ENCODE measurements at places on chromosomes 7 and 10. TPM values are rescaled to one million over a fixed set of nuclear protein-coding genes. Genes with fewer than 3 reads are reported as not detected.

The ASCC1 gene
- total RNA-seq = 31.6 TPM

GRCh38 chr10:14536241-14537213, 205.8 kb upstream of the FRMD4A start:
- DNase-seq = no peak
- no peaks in the 10 kb centered on the region for H3K27me3 ChIP-seq
- peaks cover 16% of the 10 kb centered on the region for H3K4me1 ChIP-seq
- H3K36me3 ChIP-seq = peaks cover 1% of the 10 kb centered on the region
- no peak overlapping the region for H3K27ac ChIP-seq

GRCh38 chr7:100621554-100621953, 9.2 kb downstream of the MOSPD3 start:
- H3K4me3 ChIP-seq = no peak overlapping the region
- peaks cover 7% of the 10 kb centered on the region for H3K4me1 ChIP-seq
- no peaks in the 10 kb centered on the region for H3K27me3 ChIP-seq
- DNase-seq = no peak
- H3K27ac ChIP-seq = no peak overlapping the region

The KNDC1 gene
- 0.72 TPM for total RNA-seq

The PILRA gene
- total RNA-seq = 0.92 TPM

The PRF1 gene
- total RNA-seq = not detected

The NEUROD6 gene
- total RNA-seq = not detected

DNA sequence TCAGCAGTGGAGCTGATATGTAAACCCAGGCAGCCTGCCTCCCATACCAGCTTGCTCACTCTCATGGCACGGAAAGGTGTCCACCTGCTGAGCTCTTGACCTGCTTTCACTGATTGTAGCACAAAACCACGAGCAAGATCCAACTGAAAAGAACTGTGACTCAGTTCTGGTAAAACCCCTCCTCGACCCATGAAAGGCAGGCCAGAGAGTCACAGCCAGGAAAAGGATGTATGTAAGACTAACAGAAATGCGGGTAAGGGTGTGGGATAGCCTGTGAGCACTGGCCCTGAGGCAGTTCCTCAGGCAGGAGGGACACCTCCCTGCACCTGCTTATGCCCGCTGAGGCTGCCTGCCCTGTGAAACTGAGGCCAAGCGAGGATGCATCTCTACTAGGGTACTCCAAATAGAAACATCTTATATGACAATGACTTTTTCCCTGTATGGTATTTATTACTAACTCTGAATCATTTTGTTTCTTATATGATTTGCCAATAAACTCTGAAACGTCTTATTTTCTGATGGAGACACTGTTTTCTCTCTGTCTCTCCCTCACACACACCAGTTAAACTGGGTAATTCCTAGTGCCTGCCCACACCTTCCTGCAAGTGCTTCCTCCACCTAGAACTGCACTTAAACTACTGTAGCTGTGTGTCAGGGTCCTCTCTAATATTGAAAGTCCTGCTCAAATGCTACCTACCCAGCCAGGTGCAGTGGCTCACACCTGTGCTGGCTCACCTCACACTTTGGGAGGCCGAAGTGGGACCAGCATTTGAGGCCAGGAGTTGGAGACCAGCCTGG, 73.3 kb upstream of the GHITM start:
- no peaks in the 10 kb centered on the region for H3K36me3 ChIP-seq
- no peak overlapping the region for H3K27ac ChIP-seq
- DNase-seq = no peak
- H3K4me3 ChIP-seq = no peak overlapping the region

The PLEKHS1 gene
- not detected for total RNA-seq

- no peaks in the 10 kb centered on the region for H3K27me3 ChIP-seq
- H3K36me3 ChIP-seq = no peaks in the 10 kb centered on the region
- H3K27ac ChIP-seq = peak overlapping the region; percentile 5
- H3K4me1 ChIP-seq = peaks cover 22% of the 10 kb centered on the region
These were observed 79.9 kb downstream of the COL26A1 start for GRCh38 chr7:101442426-101443070.

The FAM241B gene
- total RNA-seq = 13.7 TPM

- peaks cover 17% of the 10 kb centered on the region for H3K27me3 ChIP-seq
- no peak overlapping the region for H3K27ac ChIP-seq
- DNase-seq = no peak
These were observed 59.7 kb downstream of the GPR85 start for GRCh38 chr7:113026941-113027340.

The PDZD8 gene
- total RNA-seq = 40.5 TPM

- no peaks in the 10 kb centered on the region for H3K4me1 ChIP-seq
- H3K4me3 ChIP-seq = no peak overlapping the region
- peak; percentile 46 for DNase-seq
- peaks cover 3% of the 10 kb centered on the region for H3K36me3 ChIP-seq
- H3K27ac ChIP-seq = no peak overlapping the region
These were observed 10.4 kb upstream of the CALML3 start for GRCh38 chr10:5514226-5514850.

The TUBB8 gene
- 0.22 TPM for total RNA-seq

DNA sequence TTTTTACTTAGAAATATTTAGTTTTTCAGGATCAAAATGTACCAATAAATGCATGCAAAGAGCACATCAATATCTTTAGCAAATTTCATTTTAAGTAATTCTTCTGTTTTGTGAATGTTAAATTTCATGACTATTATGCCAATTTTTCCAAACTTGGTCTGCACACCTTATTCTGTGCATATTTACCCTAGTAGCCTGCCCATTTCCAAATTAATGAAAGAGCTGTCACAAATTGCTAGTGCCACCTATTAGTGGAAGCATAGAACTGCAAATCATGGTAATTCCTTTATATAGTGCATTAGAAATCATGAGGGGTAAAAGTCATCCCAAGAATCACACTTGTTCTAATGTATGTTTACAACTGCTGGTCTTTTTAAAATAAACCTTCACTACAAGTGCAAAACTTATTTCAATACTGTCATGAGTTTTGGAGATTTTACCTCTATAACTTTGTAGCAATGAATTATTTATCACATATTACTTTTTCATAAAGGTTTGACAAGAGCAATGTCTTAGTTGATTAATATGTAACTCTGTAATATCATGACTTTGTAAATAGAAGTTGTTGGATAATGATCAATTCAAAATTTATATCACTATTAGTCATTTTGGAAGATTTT, 5.7 kb downstream of the SEMA3A start:
- no peaks in the 10 kb centered on the region for H3K36me3 ChIP-seq
- H3K27ac ChIP-seq = no peak overlapping the region
- H3K4me3 ChIP-seq = no peak overlapping the region

The RAMP3 gene
- total RNA-seq = not detected

The CXCL12 gene
- 65.5 TPM for total RNA-seq

The ACBD7 gene
- 0.51 TPM for total RNA-seq

The FAM25A gene
- not detected for total RNA-seq

GRCh38 chr10:15805395-15806058, 54.8 kb downstream of the MINDY3 start:
- H3K27me3 ChIP-seq = no peaks in the 10 kb centered on the region
- H3K4me1 ChIP-seq = no peaks in the 10 kb centered on the region
- no peak overlapping the region for H3K27ac ChIP-seq
- H3K4me3 ChIP-seq = no peak overlapping the region

DNA sequence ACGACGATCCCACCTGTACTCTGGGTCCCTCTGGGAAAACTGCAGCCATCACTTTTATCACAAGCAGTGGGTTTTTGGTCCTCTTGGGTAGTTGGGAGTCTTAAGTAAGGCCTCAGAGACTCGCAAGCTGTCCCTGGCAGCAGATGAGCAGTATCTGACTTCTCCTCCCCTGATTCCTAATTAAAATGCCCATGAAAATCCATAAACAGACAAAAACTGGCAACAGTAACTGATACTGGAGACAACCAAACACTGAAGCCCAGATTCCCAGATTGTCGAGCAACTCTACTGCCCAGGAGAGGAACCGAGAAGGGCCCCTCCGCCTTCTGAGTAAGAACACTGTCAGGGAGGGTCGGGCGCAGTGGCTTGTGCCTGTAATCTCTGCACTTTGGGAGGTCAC, 333.8 kb downstream of the CALN1 start:
- no peak overlapping the region for H3K4me3 ChIP-seq
- no peaks in the 10 kb centered on the region for H3K36me3 ChIP-seq
- H3K27ac ChIP-seq = no peak overlapping the region
- no peak for DNase-seq
- no peaks in the 10 kb centered on the region for H3K4me1 ChIP-seq

The ANKRD7 gene
- total RNA-seq = not detected

The NPC1L1 gene
- not detected for total RNA-seq

The RAPGEF5 gene
- 0.53 TPM for total RNA-seq

The ZNF487 gene
- 2.6 TPM for total RNA-seq

The GAD2 gene
- not detected for total RNA-seq

DNA sequence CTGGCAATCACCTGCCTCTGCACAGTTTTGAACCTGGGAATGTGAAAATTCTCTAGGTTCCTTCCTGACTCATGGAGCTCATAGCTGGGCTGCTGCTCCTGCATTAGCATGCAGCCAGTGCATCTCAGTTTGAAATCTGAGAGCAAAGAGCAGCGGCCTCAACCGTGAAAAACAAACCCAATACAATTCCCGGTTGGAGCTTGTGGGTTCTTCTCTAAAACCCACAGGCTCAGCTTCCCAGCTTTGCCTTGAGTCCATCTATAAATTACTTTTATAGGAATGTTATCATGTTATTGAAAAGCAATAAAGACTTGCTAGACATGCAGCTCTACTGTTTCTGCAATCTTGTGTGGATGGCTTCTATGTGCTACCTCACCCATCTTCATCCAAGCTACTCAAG, 191.7 kb downstream of the CXCL12 start:
- no peaks in the 10 kb centered on the region for H3K36me3 ChIP-seq
- no peak overlapping the region for H3K4me3 ChIP-seq
- peaks cover 45% of the 10 kb centered on the region for H3K4me1 ChIP-seq
- no peak overlapping the region for H3K27ac ChIP-seq
- DNase-seq = no peak

The SPAG6 gene
- not detected for total RNA-seq

The IL6 gene
- total RNA-seq = 0.45 TPM

GRCh38 chr7:101625031-101625791, 3.9 kb downstream of the MYL10 start:
- no peaks in the 10 kb centered on the region for H3K36me3 ChIP-seq
- H3K27me3 ChIP-seq = no peaks in the 10 kb centered on the region
- H3K4me1 ChIP-seq = peaks cover 44% of the 10 kb centered on the region
- no peak overlapping the region for H3K27ac ChIP-seq

DNA sequence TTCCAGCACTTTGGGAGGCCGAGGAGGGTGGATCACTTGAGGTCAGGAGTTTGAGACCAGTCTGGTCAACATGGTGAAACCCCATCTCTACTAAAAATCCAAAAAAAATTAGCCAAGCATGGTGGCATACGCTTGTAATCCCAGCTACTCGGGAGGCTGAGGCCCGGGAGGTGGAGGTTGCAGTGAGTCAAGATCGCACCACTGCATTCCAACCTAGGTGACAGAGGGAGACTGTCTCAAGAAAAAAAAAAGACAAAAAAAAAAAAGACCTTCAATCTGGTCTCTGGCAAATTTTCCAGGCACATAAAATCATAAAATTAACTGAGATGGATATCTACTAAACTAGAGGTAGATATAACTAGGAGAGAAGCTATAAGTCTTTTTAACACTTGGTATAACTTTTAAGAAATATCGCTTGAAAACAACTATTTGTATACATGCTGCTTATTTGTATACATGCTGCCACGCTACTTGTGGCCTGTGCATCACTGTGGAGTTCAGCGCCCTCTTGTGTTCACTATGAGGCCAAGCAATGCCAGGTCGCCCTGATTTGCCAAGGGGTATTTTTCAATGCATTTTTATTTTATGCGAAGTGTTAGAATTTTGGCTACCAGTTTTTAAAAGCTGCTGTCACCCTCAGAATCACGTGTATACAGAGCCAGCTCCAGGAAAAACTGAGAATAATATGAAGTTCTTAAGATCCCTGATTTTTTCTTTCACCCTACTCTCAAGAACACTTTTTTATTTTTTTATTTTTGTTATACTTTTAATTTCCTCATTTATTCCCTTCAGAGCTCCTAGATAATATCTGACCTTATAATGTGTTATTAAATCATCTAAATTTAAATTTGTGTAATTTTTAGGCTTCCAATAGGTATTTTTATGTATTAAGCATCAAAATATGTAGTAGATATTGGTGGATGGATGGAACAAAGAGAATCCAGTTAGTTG, 26.7 kb downstream of the CYCS start:
- DNase-seq = no peak
- H3K36me3 ChIP-seq = peaks cover 2% of the 10 kb centered on the region
- H3K4me1 ChIP-seq = peaks cover 6% of the 10 kb centered on the region
- H3K4me3 ChIP-seq = no peak overlapping the region

- H3K36me3 ChIP-seq = peaks cover 23% of the 10 kb centered on the region
- DNase-seq = no peak
- H3K27ac ChIP-seq = no peak overlapping the region
- H3K27me3 ChIP-seq = no peaks in the 10 kb centered on the region
These were observed 26.6 kb downstream of the RPP38 start for GRCh38 chr10:15123749-15124184.

GRCh38 chr7:30001998-30002397, 12.4 kb upstream of the SCRN1 start:
- no peak overlapping the region for H3K27ac ChIP-seq
- peaks cover 12% of the 10 kb centered on the region for H3K4me1 ChIP-seq
- H3K27me3 ChIP-seq = no peaks in the 10 kb centered on the region
- DNase-seq = no peak
- no peaks in the 10 kb centered on the region for H3K36me3 ChIP-seq

- no peak for DNase-seq
- H3K27me3 ChIP-seq = no peaks in the 10 kb centered on the region
- peaks cover 57% of the 10 kb centered on the region for H3K4me1 ChIP-seq
- peaks cover 3% of the 10 kb centered on the region for H3K36me3 ChIP-seq
- H3K27ac ChIP-seq = peak overlapping the region; percentile 86
- H3K4me3 ChIP-seq = peak overlapping the region; percentile 58
These were observed 80.0 kb upstream of the COL1A2 start for GRCh38 chr7:94314413-94315410.

DNA sequence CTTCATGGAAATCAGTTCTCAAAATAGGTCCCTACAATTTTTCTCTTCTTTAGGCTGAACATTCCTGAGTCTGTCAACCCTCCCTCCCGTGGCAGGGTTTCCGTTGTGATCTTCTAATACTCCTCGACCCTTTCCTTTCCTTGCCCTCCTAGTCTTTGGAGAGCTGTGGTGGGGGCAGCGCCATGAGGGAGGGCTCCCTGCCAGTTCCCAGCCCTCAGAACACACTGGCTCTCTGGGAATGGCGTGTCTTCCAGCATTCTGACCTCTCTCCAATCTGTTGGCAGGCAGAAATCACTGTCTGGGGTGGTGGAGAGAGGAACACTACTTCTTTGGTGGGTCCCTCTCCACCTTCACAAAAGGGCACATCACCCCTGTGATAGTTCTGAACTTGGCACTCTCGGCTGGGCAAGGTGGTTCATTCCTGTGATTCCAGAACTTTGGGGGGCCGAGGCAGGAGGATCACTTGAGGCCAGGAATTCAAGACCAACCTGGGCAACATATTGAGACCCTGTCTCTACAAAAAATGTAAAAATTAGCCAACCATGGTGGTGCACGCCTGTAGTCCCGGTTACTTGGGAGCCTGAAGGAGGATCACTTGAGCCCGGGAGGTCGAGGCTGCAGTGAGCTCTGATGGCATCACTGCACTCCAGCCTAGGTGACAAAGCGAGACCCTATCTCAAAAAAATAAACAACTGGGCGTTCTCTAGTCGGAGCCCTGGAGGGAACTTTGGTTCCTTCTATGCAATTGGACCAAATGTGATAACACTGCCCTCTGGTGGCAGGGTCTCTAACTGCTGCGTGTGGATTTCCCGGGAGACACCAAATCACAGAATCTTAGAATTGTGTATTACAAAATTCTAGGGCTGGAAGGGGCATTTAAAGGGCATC, 13.1 kb upstream of the ARPC1A start:
- peaks cover 9% of the 10 kb centered on the region for H3K4me1 ChIP-seq
- peaks cover 4% of the 10 kb centered on the region for H3K36me3 ChIP-seq
- H3K27me3 ChIP-seq = no peaks in the 10 kb centered on the region
- H3K4me3 ChIP-seq = no peak overlapping the region
- no peak for DNase-seq
- H3K27ac ChIP-seq = no peak overlapping the region
